NCI-H1694 (cell line): ENCODE measurements at places on chromosomes 3 and 15.

DNA sequence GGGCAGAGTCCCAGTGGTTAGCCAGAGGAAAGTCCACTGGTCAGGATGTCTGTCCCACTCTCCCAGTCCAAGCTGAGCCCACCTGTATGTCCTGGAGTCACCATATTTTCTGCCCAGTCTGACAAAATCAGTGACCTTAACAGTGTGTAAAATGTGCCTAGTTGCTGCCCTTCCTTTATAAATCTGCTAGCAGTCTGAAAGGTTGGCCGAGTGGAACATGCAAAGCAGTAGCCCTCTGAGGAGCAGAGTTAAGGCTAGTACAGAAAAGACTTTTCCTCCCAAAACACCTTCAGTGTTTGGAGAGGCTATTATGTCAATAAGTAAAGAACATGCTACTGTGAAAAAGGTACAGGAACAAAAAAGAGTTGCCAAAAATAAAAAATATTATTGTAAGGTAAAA is 15.3 kb downstream of the TTC21A start:
- no peak for DNase-seq

GRCh38 chr15:65184868-65185717 is at the start of gene CLPX:
Gene CLPX, minus strand, starts transcription at chr15:65185342. Its CDS starts 189 bp downstream, at chr15:65185153.
- peak; percentile 88 for DNase-seq

DNA sequence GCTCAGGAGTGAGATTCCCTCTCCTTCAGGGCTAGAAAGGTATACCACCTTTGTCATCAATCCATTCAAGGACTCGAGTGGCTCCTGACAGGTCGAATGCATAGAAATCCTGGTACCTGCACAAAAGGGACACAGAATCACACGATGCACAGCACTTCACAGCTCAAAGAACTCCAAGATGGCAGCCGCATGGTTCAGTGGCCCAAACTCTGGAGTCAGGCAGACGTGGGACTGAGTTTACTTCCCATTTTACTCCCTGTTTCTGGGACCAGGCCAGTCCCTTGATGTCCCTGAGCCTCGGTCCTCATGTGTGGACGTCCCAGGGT is 536 bp downstream of the WDR73 start:
- no peak for DNase-seq

DNA sequence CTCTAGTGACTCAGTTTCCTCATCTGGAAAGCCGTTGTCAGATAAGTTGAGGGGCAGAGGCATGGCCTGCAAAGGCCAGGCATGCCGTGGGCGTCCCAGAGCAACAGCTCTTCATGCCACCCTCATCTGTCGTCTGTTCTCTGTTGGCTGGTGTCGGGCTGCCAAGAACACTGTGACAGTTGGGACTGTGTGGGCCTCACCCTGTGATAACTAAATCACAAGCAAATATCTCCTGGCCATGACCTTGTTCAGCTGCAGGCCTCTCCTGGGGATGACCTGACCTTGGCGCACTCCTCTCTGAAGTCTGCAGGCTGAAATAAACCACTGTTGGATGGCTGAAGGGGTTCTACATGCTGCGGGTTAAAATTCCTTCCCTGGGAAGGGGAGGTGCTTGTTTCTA is 145.9 kb downstream of the SHQ1 start:
- no peak for DNase-seq

GRCh38 chr3:140899363-140899762 is 42.3 kb upstream of the SLC25A36 start:
- no peak for DNase-seq

DNA sequence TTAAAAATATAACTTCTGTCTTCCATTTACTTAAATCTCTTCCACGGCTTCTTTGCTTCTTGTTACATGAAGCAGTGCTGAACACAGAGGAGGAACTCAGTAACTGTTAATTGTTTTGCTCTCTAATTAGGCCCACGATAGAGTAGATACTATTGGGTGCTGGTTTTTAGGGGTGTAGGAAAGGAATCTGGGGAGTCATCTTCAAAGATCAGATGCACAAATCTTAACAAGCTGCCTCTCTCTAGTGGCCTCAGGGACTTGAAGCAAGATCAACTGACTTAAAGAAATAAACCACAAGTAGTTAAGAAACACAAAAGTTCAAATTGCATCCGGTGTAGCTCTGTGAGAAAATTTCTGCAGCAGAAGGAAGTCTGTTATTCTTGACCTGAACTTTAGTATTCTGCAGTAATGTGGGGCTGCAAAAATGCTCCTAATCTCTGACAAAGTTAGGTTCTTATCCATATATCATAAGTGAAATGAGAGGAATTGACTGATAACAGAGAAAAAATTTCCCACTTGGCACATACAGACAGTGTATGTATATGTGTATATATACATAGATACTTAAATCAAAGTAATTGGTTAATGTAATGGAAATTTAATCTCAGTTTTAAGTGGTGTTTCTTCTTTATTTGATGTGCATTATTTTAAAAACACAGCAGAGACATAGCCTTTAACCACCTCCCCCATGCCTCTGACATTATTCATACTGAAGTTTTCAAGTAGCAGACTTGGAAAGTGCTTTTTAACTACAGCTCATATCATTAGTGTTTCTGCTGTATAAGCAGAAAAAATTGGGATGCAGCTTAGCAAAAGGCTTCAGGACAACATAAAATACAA is 51.8 kb downstream of the CHST2 start:
- DNase-seq: no peak

DNA sequence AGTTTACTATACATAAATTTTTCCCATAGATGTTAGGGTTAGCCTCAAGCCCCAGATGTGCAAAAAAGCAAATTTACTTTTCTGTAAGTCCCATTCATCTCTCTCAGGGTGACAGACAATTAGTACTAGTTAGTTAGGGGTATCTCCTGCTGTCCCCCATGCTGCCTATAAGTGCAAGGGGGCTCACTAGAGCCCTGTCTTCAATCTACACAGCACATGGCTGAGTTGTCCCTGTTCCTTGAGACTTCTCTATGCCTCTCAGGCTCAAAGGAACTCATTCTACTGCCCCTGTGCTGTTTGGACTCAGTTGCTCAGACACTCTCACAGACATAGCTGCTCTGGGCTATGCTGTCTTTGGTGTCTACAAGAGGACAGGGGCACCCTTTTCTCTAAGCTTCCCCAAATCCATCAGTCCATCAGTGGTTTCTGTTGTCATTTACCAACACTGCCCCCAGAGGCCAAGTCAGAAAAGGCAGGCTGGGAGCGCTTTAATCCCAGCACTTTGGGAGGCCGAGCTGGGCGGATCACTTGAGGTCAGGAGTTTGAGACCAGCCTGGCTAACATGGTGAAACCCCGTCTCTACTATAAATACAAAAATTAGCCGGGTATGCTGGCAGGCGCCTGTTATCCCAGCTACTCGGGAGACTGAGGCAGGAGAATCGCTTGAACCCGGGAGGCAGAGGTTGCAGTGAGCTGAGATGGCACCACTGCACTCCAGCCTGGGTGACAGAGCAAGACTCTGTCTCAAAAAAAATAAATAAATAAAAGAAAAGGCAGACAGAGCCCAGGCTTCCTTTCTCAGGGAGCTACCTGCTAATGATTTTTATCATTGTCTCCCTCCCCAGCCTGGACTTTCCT is 31.4 kb upstream of the PRTG start:
- DNase-seq: peak; percentile 1

- no peak for DNase-seq
Measured at GRCh38 chr3:110126065-110126464, 788.7 kb upstream of the DPPA4 start.

DNA sequence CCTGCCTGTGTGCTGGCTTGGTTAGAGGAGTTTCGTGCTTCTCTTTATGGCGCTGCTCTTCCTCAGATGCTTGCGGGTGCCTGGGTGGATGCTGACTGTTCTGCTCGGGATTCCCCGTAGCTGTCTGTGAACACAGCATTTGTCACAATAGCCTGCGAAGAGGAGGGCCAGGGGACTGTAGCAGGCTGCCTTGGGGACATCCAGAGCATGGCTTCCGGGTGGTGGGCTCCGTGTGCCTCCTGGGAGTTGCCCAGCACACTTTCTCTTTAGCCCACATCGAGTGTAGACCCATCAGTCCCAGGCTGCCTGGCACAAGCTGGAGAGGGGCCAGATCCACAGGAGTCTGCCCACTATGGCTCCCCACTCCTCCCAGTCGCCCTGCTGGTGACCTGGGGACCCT is 22.4 kb downstream of the LRRK1 start:
- no peak for DNase-seq
